ENCODE measurements at places on chromosomes 2 and 18.

- DNase-seq, result no peak
Measured at GRCh38 chr2:218823196-218823855, 8.3 kb downstream of the PRKAG3 start.

GRCh38 chr2:203741566-203741965 is 35.1 kb downstream of the CD28 start:
- no peak for DNase-seq

- no peak for DNase-seq
Measured at GRCh38 chr18:70426818-70427217, 138.0 kb downstream of the SOCS6 start.

DNA sequence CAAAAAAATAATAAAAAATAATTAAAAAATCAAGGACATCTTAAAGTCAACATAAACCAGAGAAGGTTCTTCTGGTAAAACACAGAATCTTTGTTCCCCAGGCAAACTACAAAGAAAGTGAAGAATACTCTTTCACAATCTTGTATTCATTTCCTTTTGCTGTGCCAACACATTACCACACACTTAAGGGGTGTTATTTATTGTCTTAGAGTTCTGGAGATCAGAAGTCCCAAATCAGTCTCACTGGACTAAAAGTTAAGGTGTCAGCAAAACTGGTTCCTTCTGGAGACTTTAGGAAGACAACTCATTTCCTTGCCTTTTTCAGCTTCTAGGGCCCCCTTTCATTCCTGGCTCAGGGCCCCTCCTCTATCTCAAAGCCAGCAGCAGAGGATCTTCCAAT is 12.2 kb upstream of the CAB39 start:
- no peak for DNase-seq

DNA sequence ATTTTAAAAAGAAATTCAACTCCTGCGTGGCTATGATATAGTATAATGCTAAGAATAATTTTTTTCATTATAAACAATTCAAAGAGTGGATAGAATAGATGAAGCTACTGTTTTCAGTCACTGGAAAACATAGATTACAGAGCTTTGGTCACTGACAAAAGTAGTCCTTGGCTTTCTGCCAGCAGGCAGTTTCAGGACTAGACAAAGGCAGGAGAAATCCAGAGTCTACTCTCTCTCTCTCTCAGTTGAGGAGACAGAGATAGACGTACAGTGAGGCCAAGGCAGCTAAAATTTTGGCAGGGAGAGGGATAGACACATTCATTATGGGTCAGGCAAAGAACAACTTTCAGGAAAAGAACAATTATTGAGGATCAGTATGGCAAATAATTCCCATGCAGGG is 491.4 kb upstream of the CRIM1 start:
- no peak for DNase-seq

- DNase-seq, result no peak
Measured at GRCh38 chr18:76493213-76494161, 1.6 kb downstream of the ZNF516 start.

- no peak for DNase-seq
Measured at GRCh38 chr2:109275120-109276012, 146.4 kb downstream of the SH3RF3 start.

Data from effector memory CD8-positive, alpha-beta T cell (primary cell).